ENCODE measurements at places on chromosomes 13 and 19. TPM values are rescaled to one million over a fixed set of nuclear protein-coding genes. Genes with fewer than 3 reads are reported as not detected.

The C1QTNF9 gene
- total RNA-seq: 3.0 TPM

The TJP3 gene
- not detected for total RNA-seq

The CYP2S1 gene
- total RNA-seq: 0.44 TPM

The DCAF15 gene
- 17.0 TPM for total RNA-seq

The APC2 gene
- 0.22 TPM for total RNA-seq

All from left ventricle myocardium inferior (tissue), 1 donor.